Caki2 (cell line): ENCODE measurements at places on chromosomes 13 and 19.

GRCh38 chr13:34412817-34413375 lies 529.2 kb upstream of the NBEA start:
- DNase-seq: no peak

DNA sequence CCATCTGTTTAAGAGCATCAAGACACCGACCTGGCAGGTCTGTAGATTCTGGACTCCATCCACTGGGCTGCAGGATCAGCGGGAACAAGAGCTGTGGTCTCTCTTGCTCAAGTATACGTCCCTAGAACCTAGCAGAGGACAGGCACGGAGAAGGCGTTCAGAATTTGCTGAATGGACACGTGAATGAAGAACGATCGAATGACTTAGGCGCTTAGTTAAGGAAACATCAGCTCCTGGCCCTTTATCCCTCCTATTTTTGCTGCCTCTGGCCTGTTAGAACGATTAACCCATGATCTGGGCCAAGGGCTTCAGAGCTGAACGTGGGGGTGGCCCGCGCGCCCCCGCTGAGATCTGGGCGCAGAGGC lies 953 bp downstream of the DZIP1 start:
- peak; percentile 56 for DNase-seq

DNA sequence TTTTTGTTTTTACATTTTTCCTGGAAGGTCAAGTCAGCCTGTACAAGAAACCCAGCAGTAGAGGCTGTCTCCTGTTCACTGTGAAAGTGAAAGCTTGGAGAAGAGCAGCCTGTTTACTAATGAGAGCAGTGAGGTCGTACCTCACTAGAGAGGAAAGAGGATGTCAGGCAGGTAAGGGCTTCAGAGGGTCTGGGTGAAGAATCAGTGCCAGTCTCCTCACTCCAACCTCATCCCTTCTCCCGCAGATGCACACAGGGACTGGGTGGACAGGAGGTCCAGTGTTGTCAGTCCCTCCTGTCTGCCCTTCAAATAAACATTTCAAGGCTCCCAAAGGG lies 462.5 kb downstream of the KLF5 start:
- DNase-seq: no peak

GRCh38 chr13:23679220-23679619 lies 109.0 kb downstream of the TNFRSF19 start:
- peak; percentile 38 for DNase-seq

GRCh38 chr19:4058693-4059452 lies 7.8 kb downstream of the ZBTB7A start:
- DNase-seq: no peak

DNA sequence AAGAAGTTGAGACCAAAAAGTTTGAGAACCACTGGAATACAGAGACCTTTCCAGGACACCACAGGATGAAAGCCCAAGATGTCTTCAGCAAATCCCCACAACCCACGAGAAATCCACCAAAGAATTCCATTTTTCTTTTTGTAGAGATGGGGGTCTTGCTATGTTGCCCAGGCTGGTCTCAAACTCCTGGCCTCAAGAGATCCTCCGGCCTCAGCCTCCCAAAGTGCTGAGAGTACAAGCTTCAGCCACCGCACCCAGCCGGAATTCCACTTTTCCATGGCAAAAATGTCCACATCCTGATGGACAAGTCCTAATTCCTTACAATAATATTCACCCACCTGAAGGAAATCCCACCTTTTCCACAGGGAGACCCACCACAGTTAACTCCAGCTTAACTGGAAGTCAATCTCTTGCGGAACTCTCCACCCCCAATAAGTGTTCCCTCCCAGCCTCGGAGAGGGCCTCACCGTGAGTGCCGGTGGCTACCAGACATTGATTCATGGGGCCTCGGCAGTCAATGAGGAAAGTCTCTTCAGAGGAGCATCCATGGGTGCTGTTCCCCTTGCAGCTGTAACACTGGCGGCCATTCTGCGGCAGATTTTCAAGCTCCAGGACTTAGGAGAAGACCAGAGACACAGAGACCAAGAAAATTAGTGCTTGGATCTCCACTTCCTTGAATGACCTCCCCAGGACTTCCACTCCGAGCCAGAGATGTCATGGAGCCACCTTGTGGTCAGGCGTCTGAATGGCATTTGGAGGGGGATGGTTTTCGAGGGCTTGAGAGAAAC lies 12.3 kb upstream of the CADM4 start:
- DNase-seq: peak; percentile 63
